ENCODE measurements at places on chromosomes 6 and 20. TPM values are rescaled to one million over a fixed set of nuclear protein-coding genes. Genes with fewer than 3 reads are reported as not detected.

GRCh38 chr6:141208101-141208500 is 924.6 kb upstream of the GJE1 start:
- no peak for DNase-seq

DNA sequence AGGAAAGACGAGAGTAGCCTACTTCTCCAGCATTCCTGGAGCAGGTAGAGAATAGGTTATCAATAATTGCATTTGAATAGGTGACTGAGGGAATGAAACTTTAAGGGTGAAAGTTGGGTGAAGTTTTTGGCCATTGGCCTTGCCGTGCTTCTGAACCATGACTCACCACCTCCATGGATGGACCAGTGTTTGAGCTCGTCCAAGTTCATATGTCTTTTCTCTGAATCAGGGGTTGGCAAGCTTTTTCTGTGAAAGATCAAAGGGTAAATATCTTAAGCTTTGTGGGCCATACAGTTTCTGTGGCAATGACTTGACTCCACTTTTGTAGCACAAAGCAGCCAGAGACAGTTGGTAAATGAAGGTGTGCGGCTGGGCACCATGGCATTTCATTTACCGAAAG is 31.8 kb downstream of the SNRNP48 start:
- no peak for DNase-seq

The RPRD1B gene
- total RNA-seq: 20.9 TPM

The TMC2 gene
- not detected for total RNA-seq
